ENCODE measurements at places on chromosomes 5 and 9. TPM values are rescaled to one million over a fixed set of nuclear protein-coding genes. Genes with fewer than 3 reads are reported as not detected.

IL4 gene
- total RNA-seq, result not detected

SLC6A18 gene
- not detected for total RNA-seq

ADAMTS6 gene
- 0.78 TPM for total RNA-seq

LHX3 gene
- not detected for total RNA-seq

ZNF462 gene
- total RNA-seq, result 4.7 TPM

CTNND2 gene
- 21.0 TPM for total RNA-seq

F12 gene
- total RNA-seq, result 4.4 TPM

ANKRA2 gene
- 12.7 TPM for total RNA-seq

SOWAHA gene
- total RNA-seq, result 9.6 TPM

SPINK7 gene
- not detected for total RNA-seq

GRCh38 chr5:22621084-22621483, 232.1 kb downstream of the CDH12 start:
- no peak for DNase-seq

GRCh38 chr9:85212887-85213286, 528.9 kb downstream of the AGTPBP1 start:
- no peak for DNase-seq

DNA sequence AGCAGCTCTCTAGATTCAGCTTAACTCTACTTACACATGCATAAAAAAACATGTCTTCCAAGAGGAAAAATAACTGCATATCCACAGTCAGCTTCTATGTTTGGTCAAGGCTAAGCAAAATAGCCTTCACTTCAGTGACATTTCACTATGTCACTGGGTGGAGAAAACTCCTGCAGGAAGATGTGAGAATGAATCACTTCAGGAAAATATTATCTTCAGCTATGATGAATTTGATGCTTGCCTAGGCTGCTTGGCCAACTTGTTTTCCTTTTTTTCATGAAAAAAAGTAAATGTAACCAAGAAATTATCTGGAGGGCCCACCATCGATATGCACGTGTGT, 143.0 kb upstream of the ZNF608 start:
- DNase-seq, result no peak

- peak; percentile 16 for DNase-seq
Observed at GRCh38 chr5:79850316-79850822, 140.7 kb downstream of the MTX3 start.

DNA sequence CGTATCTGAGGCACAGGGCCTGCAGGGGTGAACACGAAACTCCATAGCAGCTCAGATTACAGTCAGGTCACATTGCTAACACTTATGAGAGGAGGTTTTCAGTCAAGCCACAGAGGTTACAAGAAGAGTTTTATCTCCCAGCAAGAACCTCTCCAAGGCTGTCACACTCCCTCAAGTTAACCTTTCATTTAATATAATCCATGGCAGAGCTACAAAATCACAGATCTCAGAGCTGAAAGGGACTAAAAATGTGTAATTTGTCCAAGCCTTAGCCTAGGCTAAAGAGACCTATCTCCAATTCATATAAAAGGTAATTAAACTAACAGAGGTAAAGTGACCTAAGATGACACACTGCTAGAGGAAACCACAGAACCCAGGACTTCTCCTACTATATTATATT, 57.2 kb downstream of the MLANA start:
- DNase-seq, result no peak

GRCh38 chr9:120408680-120409258, 171.2 kb downstream of the CDK5RAP2 start:
- DNase-seq, result no peak

- no peak for DNase-seq
Observed at GRCh38 chr9:27853529-27853928, 280.2 kb upstream of the C9orf72 start.

- DNase-seq, result no peak
Observed at GRCh38 chr9:123686131-123686828, 243.6 kb downstream of the DENND1A start.

DNA sequence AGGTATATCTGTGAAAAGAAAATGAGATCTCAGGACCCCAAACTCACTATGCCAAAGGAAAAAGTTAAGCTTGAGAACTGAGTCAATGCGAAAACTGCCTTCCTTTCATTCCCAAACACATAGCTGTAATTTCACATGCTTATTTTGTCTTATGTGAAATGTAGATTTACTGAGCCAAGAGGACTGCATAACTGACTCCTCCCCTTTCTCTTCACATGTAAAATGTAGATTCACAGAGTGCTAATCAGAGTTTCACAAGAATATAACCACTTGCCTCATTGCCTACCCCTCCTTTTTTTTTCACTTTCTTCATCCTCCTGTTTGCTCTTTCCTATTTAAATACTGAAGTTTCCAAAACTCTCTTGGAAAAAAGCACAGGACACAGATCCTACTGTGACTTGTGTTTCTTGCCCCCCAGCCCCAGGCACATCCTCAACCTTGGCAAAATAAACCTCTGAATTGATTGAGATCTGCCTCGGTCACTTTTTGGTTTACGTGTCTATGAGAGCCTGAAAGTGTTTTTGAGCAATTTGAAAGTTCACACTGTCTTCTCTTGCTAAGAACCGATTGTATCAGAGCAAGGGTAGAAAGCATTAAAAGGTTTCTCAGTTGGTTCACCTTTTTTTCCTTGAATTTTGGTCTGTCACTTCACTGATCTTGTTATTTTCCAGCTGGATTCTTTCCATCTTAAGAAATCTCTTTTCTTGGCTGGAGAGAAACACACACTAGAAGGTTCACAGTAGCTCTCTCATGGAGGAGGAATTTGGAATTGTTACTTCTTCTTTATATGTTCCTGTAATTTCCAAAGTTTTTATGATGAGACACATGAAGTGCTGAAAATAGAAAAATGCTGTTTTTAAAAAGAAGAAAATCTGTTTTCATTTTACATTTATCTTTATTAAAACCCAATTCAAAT, 44.8 kb upstream of the SNAPC3 start:
- DNase-seq, result no peak

DNA sequence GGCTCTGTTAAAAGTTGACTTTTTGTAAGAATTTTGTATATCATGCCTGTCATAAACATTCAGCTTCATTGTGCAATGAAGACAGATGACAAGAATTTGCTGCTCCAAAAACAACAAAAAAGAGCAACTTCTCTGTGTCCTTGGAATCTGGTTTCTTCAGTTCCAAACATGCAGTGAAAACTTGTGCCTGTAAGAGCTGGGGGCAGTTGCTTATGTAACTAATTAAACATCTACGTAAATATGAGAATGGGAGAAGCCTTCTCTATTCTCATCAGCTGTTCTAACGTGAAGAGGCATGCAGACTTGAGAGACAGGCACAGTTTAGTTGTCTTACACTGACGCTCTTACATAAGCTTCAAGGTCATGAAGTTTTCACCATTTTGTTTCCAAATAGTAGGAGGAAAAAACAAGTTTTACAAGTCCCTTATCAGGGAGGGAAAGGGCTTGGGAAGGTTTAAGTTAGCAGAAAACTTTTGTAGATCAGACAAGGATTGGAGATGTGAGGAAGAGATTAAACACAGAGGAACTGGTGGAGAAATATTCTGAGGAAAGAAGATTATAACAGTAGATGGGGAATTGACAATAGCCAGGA, 170.4 kb downstream of the RFK start:
- no peak for DNase-seq

DNA sequence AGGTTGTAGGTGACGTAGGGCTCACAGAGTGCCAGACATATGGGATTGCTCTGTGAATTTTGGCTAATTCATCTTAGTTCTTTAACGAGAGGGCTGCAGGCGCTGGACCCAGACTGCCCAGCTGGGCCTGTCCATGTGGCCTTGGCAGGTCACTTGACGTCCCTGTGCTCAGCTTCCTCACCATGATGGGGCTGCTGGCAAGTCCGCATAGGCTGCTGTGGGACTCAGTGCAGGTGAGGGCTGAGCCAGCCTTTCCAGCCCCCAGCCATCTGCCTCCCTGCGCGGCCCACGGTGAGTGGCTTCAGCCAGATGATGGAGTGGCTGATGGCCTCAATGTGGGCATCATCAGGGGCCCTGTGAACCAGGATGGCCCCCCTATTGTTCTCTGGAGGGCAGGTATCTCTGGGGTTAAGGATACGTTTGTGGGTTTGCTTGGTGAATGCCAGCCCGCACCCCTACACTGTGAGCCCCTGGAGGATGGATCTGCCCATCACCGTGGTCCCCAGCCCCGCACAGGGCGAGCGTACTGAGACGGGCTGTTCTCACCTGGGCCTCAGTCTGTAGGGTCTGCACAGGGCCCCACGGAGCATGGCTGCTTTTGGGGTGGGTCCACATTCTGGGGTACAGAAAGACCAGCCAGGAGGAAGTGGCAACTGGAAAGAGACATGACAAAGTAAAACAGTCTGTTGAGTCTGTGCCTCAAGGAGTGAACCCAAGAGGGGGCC, 3.7 kb downstream of the CARD19 start:
- DNase-seq, result no peak

DNA sequence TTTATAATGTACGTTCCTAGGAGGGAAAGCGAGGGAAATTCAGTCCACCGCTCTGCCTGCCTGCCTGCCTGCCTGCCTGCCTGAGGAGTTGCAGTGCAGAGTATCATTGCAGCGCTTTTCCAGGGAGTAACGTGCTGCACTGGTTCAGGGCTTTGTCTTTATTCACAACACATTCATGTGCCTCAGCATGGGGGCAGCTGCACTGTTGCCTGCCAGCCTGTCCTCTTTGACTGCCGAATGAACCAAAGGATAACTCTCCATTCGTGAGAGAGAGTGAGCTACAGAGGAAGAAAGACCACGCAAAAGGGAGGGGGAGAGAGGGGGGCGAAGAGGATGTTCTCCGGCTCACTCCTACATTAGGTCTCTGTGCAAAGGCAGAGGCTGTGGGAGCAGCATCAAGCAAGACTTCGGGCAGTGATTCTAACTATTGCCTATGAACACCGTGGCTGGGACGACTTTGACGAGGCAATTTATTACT, 791.2 kb downstream of the MAT2B start:
- DNase-seq, result no peak

- DNase-seq, result no peak
Observed at GRCh38 chr9:73006986-73007385, 54.1 kb upstream of the ALDH1A1 start.

DNA sequence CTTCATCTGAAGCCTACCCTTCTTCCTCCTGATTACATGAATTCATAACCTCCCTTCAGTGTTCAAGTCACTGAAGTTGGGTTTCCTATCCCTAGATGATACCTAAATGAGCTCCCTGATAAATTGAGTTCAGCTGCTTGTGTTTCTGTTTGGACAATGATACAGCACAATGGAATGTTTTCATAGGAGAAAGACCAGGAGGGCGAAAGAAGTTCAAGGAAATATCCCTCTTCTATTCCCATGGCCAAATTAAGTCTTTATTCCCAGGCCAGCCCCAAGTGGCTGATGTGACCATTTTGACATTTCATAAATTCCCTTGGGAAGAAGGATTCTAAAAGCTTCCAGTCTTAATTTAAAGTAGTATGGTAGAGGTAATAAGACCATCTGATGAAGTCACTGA, 555.8 kb upstream of the CLINT1 start:
- no peak for DNase-seq

Data from body of pancreas (tissue), 4 donors.